Endothelial cell of umbilical vein (primary cell): ENCODE measurements at places on chromosomes 2 and 18. TPM values are rescaled to one million over a fixed set of nuclear protein-coding genes. Genes with fewer than 3 reads are reported as not detected.
A peak's percentile ranks its signal among the peaks of the same experiment; 100 is the strongest.

UNC80 gene
- polyA plus RNA-seq: not detected in 2 replicates

ALKAL2 gene
- not detected in 2 replicates for polyA plus RNA-seq

ST8SIA3 gene
- polyA plus RNA-seq: not detected in 2 replicates

KIF1A gene
- 0.02 and 0.11 TPM in 2 replicates for polyA plus RNA-seq

DNA sequence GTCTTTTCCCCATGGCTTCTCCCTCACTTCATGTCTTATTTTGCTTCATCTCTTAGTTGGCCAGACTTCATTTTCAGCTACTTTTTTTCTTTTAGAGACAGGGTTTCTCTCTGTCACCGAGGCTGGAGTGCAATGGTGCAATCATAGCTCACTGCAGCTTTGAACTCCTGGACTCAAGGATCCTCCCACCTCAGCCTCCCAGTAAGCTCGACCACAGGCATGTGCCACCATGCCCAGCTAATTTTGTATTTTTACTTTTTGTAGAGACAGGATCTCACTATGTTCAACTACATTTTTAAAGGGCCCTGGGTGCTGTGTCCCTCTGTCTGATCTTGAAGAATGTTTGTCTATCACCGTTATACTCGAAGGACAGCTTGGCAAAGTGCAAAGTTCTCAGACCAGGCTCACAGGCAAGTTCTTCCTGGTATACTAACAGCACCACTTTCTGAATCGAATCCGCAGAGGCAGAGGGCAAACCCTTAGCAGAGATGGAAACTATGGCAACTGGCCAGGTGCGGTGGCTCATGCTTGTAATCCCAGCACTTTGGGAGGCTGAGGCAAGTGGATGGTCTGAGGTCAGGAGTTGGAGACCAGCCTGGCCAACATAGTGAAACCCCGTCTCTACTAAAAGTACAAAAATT lies 60.9 kb downstream of the SOWAHC start:
- DNase-seq: no peak

DNA sequence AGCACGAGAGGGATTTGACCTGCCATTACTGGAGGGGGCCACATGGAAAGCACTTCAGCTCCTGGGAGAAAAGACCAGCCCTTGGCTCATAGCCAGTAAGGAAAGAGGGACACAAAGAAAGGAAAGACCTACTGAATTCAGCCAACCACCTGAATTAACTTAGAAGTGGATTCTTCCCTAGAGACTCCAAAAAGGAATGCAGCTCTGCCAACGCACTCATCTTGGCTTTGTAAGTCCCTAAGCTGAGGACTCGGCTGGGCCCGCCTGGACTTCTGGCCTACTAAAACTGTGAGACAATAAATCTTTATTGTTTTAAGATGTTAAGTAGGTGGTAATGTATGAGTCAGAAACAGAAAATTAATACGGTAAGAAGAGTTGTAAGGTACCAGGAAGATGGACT lies 11.5 kb downstream of the ATF2 start:
- DNase-seq: peak; percentile 24

- peak; percentile 50 for DNase-seq
Observed at GRCh38 chr2:67772216-67773170, 290.3 kb downstream of the C1D start.

DNA sequence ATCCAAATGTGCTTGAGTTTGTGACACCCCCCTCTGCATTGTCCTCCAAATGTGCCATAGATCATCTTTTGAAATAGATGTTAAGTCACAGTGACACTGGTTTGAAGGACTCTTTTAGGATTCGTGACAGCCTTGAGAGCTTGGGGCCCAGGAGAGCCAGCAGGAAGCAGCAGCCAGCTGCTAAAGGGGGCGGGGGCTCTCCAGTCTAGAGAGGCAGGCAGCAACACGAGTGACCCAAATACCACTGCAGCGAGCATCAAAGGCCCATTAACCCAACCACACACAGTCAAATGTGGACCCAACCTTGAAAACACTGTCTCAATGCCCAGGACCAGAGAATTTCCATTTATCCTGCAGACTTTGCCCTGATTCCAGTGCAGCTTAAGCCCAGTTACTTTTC lies 75.6 kb downstream of the ZBTB7C start:
- no peak for DNase-seq

GRCh38 chr18:6039055-6039454 lies 143.7 kb upstream of the TMEM200C start:
- no peak for DNase-seq

GRCh38 chr2:54712516-54712915 lies 10.9 kb upstream of the EML6 start:
- no peak for DNase-seq

DNA sequence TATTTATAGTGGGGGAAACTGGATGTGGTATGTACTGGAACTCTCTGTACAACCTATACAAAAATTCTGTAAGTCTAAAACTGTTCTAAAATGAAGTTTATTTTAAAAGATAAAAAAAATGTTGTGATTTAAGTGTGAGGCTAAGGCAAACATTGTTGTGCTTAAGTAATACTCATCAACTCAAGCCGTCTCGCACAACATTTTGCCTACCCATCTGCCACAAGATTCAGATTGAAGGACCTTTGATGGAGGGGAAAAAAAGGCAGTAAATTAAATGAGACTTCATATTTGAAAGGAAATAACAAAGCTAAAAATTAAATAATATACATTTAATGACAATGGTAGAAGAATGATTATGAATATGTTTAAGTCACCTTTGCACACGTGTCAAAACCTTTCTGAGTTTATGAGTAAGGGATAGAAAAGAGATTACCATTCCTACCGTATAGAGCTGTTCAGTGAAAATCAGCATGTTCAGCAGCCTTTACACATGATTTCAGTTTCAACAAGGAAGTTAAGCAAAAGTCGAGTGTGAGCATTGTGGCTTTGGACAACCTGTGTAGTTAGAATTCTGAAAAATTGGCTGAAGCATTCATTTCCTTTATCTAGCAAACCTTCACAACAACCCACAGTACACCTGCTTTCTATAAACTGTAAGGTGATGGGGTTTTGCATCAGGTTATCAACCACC lies 499.3 kb downstream of the IRS1 start:
- no peak for DNase-seq

- no peak for DNase-seq
Observed at GRCh38 chr2:237324837-237325236, 89.1 kb downstream of the COL6A3 start.
